ENCODE measurements at places on chromosomes 5 and 9. TPM values are rescaled to one million over a fixed set of nuclear protein-coding genes. Genes with fewer than 3 reads are reported as not detected.

The MGAT4B gene
- total RNA-seq, result 30.1 TPM

DNA sequence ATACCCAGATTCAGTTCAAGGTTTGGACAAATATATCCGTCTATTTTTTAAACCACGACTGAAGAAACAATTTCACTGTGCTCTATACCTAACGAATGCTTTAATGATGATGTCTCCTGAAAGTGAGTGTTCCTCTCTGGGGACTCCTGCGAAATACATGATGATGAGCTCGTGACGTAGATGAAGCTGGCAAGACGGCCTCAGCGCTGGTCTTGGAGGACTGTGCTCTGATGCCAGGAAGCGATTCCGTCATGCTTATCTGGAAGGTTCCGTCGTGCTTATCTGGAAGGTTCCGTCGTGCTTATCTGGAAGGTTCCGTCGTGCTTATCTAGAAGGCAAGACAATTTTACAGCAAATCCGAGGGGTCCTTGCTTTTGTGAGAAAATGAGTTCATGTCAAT lies 250.8 kb upstream of the IRX2 start:
- no peaks in the 10 kb centered on the region for H3K36me3 ChIP-seq
- H3K27ac ChIP-seq, result no peak overlapping the region
- H3K4me1 ChIP-seq, result no peaks in the 10 kb centered on the region
- no peak overlapping the region for H3K4me3 ChIP-seq
- DNase-seq, result no peak

DNA sequence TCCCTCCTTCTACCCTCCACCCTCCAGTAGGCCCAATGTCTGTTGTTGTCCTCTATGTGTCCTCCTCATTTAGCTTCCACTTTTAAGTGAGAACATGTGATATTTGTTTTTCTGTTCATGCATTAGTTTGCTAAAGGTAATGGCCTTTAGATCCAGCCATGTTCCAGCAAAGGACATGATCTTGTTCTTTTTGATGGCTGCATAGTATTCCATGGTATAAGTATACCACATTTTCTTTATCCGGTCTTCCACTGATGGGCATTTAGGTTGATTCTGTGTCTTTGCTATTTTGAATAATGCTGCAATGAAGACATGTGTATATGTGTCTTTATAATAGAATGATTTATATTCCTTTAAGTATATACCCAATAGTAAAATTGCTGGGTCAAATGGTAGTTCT lies 232.5 kb upstream of the PRR16 start:
- no peak for DNase-seq
- H3K27ac ChIP-seq, result no peak overlapping the region
- H3K4me1 ChIP-seq, result no peaks in the 10 kb centered on the region
- no peaks in the 10 kb centered on the region for H3K36me3 ChIP-seq

GRCh38 chr5:13595978-13596377 lies 348.5 kb downstream of the DNAH5 start:
- no peaks in the 10 kb centered on the region for H3K4me1 ChIP-seq
- H3K4me3 ChIP-seq, result no peak overlapping the region

DNA sequence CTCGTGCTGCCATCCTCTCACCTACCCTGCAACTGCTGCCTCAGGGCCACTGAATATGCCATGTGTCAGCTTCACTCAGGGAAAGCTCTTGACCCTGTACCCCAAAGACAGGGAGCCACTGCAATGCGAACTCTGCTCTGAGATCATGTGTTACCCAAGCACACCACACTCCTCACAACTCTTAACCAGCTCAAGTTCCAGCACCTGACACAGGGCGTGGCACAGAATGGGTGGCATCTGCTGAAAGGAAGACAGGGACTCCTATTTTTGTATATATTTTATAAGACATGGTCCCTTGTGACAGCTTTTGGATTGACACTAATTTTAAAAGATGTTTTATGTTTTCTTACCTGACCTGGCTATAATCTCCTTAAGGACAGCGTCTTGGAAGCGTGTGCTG lies 10.7 kb downstream of the PHYKPL start:
- H3K36me3 ChIP-seq, result no peaks in the 10 kb centered on the region
- no peak for DNase-seq
- H3K27ac ChIP-seq, result no peak overlapping the region
- H3K4me1 ChIP-seq, result no peaks in the 10 kb centered on the region

GRCh38 chr5:75716715-75717081 lies 539 bp downstream of the POC5 start:
- peak overlapping the region; percentile 79 for H3K27ac ChIP-seq
- no peak for DNase-seq
- H3K4me3 ChIP-seq, result peak overlapping the region; percentile 91
- H3K4me1 ChIP-seq, result peaks cover 12% of the 10 kb centered on the region
- H3K36me3 ChIP-seq, result no peaks in the 10 kb centered on the region

GRCh38 chr9:93812410-93812668 lies 142.8 kb downstream of the BARX1 start:
- no peaks in the 10 kb centered on the region for H3K4me1 ChIP-seq
- no peak for DNase-seq
- H3K27me3 ChIP-seq, result peaks cover 6% of the 10 kb centered on the region
- no peak overlapping the region for H3K27ac ChIP-seq
- no peaks in the 10 kb centered on the region for H3K36me3 ChIP-seq

DNA sequence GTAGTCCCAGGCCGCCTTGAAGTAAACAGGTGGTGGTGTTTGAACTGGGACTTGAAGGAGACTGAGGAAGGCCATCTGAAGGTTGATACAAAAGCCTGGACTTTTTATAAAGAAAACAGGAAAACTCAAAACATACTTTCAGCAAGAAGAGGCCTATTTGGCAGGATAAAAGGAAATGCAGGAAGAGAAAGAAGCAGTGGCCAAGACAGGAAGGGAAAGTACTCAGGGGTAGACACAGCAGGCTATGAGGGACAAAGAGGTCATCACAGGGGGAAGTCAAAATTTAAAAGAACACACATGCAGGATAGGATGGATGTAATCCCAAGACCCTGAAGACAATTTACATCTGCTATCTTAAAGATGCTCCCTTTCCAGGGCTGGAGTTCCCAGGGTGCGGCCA lies 13.0 kb downstream of the TLE1 start:
- H3K4me1 ChIP-seq, result peaks cover 40% of the 10 kb centered on the region
- no peak overlapping the region for H3K27ac ChIP-seq
- no peak for DNase-seq
- no peaks in the 10 kb centered on the region for H3K36me3 ChIP-seq
- H3K4me3 ChIP-seq, result no peak overlapping the region

GRCh38 chr5:2752059-2752820 lies 763 bp upstream of the IRX2 start:
- H3K4me1 ChIP-seq, result peaks cover 71% of the 10 kb centered on the region
- H3K36me3 ChIP-seq, result no peaks in the 10 kb centered on the region
- H3K27ac ChIP-seq, result no peak overlapping the region
- peak overlapping the region; percentile 33 for H3K4me3 ChIP-seq

The EIF4EBP3 gene
- total RNA-seq, result 7.4 TPM

The FAM221B gene
- total RNA-seq, result not detected

The FABP6 gene
- not detected for total RNA-seq

- no peak overlapping the region for H3K4me3 ChIP-seq
- no peak for DNase-seq
- H3K27me3 ChIP-seq, result no peaks in the 10 kb centered on the region
- H3K36me3 ChIP-seq, result no peaks in the 10 kb centered on the region
- no peaks in the 10 kb centered on the region for H3K4me1 ChIP-seq
- H3K27ac ChIP-seq, result no peak overlapping the region
Observed at GRCh38 chr5:22683050-22683449, 170.1 kb downstream of the CDH12 start.

DNA sequence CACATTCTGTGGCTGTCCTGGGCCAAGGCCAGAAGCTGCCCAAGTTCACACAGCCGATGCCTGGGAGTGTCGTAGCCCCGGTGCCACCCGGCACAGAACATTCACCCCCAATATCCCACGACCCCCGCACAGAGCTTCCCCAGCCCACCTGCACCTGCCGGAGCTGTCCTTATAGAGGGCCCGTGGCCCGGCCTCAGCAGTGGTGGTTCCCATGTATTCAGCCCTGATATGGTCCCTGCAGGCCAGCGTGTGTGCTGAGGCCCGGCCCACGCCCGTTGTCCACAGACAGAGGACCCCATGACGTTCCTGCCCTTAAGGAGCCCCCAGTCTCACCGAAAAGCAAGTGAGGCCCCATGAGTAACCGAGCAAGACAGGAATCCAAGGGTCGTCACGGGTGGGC lies 5.3 kb upstream of the GFI1B start:
- H3K27ac ChIP-seq, result no peak overlapping the region
- H3K27me3 ChIP-seq, result no peaks in the 10 kb centered on the region
- H3K36me3 ChIP-seq, result no peaks in the 10 kb centered on the region
- no peaks in the 10 kb centered on the region for H3K4me1 ChIP-seq
- no peak for DNase-seq

DNA sequence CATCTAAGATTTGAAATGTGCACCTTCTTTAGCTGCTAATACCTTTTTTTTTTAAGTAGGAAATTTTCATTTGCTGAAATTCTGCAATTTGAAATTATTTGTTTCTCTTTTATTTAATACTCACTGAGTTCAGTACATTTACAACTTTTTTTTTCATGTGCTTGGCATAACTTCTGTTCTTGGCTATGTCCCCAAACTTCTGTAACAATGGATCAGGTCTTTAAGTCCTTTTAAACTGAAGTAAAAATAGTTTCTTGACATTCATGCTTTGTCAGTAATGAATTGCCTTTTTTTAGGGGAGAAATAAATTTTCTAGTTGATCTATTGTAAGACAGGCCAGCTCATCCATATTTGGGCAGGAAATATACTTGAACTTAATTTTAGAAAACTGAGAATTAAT lies 41.5 kb downstream of the EDIL3 start:
- no peaks in the 10 kb centered on the region for H3K27me3 ChIP-seq
- no peak for DNase-seq
- H3K36me3 ChIP-seq, result no peaks in the 10 kb centered on the region
- no peak overlapping the region for H3K27ac ChIP-seq
- no peak overlapping the region for H3K4me3 ChIP-seq
- no peaks in the 10 kb centered on the region for H3K4me1 ChIP-seq

GRCh38 chr5:178340187-178340586 lies 107.6 kb upstream of the PHYKPL start:
- H3K4me3 ChIP-seq, result no peak overlapping the region
- peak; percentile 13 for DNase-seq
- no peak overlapping the region for H3K27ac ChIP-seq
- H3K4me1 ChIP-seq, result no peaks in the 10 kb centered on the region
- peaks cover 4% of the 10 kb centered on the region for H3K27me3 ChIP-seq

DNA sequence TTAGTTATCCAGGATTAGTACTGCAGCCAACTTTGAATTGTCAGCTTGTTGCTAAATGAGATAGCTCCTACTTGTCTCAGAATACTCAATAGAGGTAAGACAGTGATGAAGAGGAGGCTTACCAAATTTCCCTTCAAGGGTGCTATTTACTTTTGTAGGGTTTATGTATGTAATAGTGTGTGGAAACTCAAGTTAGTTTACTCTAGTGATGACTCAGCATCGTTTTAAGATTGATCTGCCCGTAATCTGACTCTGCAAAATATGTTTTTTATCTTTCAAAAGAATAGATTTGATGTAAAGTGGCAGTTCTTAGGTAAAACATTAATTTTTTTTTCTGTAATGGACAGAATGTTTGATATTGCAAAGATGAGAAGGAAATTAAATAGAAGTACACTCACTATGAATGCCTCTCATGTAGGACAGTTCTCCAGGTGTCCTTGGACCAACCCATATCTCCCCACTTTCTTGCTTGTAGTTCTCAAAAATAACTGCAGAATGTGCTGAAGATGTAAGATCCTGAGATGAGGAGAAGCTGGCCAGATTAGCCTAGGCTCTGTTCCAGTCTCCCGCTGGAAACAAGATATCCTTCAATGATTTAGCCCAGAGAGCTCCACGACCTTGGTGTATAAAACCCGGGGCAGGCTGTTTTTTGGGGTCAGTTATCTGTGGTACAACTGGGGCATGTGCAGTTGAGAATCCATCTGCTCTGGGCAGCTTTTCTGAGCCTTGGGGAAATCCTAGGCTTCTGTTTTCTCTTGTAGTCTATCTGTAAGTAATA lies 24.4 kb upstream of the MROH2B start:
- DNase-seq, result no peak
- no peaks in the 10 kb centered on the region for H3K27me3 ChIP-seq
- no peak overlapping the region for H3K27ac ChIP-seq
- H3K4me1 ChIP-seq, result no peaks in the 10 kb centered on the region
- H3K4me3 ChIP-seq, result no peak overlapping the region

The FKTN gene
- total RNA-seq, result 12.7 TPM
